AG08396 (cell line): ENCODE measurements at places on chromosomes 4 and X.
A peak's percentile ranks its signal among the peaks of the same experiment; 100 is the strongest.

DNA sequence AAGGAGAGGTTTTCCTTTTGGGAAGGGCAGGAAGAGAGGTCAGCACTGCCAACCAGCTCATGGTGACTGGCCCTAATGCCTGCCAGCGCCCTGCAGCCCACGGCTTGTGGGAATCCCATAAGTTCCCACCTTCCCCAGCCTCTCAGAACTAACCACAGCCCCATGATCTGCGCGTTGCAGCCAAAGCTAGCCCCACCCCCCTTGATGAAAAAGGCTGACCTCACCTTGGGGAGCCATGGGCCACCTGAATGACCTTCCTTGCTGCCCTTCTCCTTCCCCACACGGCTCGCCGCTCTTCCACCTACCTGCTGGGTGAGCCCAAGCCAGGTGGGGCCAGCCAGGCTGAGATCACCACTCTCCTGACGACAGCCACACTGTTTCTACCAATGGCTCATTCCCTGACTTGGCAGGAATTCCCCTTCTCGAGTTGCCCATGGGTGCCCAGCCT, 3.9 kb upstream of the ELF4 start:
- DNase-seq: peak; percentile 3

DNA sequence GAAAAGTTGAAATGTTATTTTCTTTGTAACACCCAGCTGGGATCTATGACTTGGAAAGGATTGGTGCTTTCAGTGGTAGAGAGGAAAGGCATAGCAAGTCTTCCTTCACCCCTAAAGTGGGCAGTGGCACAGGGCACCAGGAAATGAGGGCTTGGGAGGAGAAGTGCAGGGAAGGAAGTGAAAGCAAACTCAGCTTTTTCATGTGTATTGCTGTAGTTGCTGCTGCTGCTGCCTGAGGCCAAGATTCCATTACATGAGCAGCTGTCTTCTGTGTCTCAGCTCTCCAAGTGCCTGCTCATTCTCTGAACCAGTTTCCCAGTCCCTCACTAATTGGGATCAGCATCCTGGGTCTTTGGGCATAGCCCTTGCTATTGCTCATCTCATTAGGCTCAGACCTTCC, 2.6 kb downstream of the HCCS start:
- DNase-seq: no peak

- DNase-seq: no peak
Observed at GRCh38 chr4:150628073-150628472, 46.1 kb downstream of the MAB21L2 start.

DNA sequence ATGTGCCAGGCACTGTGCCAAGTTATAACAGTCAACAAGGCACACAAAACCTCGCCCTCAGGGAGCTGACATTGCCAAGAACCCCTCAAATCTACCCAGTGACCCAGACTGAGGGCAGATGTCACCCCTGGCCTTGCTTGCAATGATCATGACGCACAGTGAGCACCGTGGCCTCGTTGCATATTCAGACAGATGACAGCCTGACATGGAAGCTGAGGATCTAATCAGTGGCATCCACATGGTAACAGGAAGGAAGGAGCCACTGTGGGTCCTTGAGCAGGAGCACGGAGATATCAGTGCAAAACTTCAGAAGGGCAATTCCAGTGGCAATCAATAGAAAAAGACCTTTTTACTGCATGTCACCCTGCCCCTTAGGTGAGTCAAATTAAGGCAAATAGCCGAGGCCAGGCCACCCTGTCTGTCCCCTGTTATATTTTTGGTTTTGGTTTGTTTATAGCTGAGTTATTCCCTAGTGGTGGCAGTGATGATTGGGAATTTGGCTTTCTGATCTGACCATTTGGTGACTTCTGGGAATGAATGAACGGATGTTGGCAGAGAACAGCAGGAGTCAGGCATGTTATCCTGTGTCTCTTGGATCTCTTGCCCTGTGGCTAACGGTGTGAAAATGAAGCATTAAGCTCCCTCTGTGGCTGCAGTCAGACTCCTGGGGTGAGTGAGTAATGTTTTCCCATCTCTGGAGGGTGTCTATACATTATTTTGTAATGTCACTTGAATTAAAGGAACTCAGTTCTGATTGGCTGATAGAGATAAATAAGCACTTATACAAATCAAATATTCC, 20.4 kb downstream of the WDR13 start:
- DNase-seq: no peak

DNA sequence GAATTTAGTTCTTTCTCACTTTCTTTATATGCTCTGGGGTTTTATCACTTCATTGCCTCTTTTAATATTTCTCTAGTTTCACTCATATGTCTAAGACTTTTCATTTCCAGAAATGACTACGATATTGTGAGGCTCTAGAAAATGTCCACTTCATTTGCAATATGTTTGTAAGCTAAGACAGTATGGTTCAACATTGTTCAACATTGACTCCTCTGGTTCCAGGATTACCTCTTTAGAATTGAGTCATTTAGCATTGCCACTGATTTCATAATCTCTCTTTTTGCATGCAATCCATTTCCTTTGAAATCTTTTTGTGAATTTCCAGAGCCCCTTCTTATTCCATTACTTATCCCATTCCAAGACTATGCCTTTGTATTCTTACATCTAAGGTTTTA, 32.3 kb downstream of the BBS12 start:
- DNase-seq: peak; percentile 22

GRCh38 chr4:2714061-2714770, 41.9 kb downstream of the TNIP2 start:
- no peak for DNase-seq

DNA sequence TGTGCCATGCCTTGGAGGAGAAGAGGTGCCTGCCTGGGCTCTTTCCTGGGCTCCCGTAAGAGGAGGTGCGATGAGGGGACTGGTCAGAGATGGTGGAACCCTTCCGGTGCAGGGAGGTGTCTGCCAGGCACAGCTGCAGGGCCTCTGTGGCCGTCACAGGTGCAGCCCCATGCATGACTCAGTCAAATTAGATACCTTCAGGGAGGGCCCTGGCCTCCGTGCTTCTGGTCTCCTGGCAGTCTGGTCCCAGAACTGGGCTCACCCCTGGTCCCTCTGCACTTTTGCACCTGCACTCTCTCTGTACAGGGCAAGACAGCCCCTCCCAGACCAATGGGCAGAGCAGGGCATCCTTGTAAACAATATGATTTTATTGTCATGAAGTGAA, 49.9 kb upstream of the LRPAP1 start:
- no peak for DNase-seq

- no peak for DNase-seq
Observed at GRCh38 chr4:124307143-124307542, 405.4 kb downstream of the ANKRD50 start.

- DNase-seq: no peak
Observed at GRCh38 chr4:127419431-127419830, 213.3 kb upstream of the INTU start.

- no peak for DNase-seq
Observed at GRCh38 chrX:149715468-149715867, 3.6 kb downstream of the MAGEA11 start.

- no peak for DNase-seq
Observed at GRCh38 chr4:97016186-97016907, 1126.9 kb downstream of the STPG2 start.

- peak; percentile 57 for DNase-seq
Observed at GRCh38 chr4:186192066-186192612, 772 bp downstream of the CYP4V2 start.

- DNase-seq: no peak
Observed at GRCh38 chr4:100357542-100357941, 160.3 kb downstream of the EMCN start.

DNA sequence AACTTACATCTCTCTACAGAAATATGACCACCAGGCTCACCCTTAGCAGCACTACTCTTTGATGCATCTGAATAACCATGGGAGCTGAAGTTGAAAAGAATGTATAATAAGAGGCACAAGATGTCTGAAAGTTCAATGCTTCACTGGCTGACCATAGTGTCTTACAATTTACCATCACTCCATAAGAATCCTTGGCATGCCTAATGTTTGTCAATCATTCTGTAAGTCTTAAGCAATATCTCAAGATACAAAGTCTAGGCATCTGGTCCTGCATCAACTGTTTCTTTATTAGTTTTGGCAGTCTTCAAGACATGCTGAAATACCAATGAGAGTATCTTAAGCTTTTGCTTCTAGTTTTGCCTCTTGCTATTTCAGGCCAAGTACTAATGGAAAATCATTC, 755.5 kb downstream of the STIM2 start:
- DNase-seq: no peak

DNA sequence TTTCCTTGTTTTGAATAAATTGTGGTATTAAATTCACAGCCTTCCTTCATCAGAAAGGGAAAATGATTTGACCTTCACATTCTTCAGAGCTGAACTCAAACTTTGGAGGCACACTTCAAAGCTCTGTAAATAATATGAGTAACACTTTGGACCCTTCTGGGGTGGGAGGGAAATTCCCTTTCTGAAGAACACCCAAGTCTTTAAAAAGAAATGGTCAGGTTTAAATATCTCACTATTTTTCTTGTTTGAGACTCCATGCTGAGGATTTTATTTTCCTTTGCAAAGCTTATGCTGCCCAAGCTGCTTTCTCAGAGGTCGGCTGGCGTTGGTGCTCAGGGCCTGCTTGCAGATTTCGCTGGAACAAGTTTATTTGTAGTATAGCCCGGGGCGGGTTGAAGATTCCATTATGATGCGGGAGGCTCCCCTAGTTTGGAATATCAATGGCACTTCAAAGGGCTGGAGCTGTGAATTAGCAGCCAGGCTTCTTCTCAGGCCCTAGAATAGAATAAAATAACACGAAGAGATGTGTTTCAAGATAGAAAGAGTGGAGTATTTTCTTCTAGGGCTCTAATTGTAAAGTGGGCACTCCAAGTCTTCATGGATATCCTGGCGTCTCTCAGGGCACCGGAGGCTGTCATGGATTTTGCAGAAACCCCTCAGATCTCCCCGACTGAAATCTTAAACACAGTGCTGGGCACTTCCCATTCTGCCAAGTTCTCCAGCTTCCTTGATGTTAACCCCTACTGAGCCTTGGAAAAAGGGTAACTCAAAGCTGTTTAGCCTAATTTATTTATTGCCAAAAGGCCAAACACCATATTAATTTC, 315.6 kb downstream of the GPAT3 start:
- DNase-seq: no peak

GRCh38 chrX:19698122-19698521, 182.8 kb upstream of the MAP3K15 start:
- no peak for DNase-seq

GRCh38 chr4:153335665-153336064, 8.8 kb upstream of the MND1 start:
- peak; percentile 19 for DNase-seq

GRCh38 chr4:10713591-10713990, 29.0 kb upstream of the CLNK start:
- DNase-seq: no peak
